ENCODE measurements at places on chromosomes 1 and 21.
A peak's percentile ranks its signal among the peaks of the same experiment; 100 is the strongest.

DNA sequence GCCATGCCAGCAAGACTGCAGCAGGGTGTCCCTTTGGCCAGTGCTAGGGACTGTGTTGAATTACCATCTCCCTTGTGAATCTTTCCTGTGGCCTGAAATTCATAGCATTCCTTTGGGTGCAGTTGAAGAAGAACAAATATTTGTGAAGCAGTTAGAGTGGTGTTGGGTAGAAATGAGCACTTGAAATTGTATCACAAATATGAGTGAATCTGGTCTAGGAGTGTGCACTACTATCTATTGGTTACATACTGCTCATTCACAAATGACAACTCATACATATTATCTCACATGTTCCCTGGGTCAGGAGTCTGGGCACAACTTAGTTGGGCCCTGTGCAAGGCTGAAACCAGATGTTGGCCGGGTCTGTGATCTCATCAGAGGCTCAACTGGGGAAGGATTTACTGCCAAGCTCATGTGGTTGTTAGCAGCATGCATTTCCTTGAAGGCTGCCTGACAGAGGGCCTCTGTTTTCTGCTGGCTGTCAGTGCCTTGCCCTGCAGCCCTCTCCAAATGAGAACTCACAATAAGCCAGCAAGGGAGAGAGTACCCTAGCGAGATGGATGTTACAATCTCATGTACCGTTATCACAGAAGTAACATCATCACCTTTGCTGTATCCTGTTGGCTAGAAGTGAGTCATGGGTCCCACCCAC, 23.8 kb downstream of the AJAP1 start:
- no peak for DNase-seq
- no peaks in the 10 kb centered on the region for H3K4me1 ChIP-seq
- no peak overlapping the region for H3K27ac ChIP-seq

DNA sequence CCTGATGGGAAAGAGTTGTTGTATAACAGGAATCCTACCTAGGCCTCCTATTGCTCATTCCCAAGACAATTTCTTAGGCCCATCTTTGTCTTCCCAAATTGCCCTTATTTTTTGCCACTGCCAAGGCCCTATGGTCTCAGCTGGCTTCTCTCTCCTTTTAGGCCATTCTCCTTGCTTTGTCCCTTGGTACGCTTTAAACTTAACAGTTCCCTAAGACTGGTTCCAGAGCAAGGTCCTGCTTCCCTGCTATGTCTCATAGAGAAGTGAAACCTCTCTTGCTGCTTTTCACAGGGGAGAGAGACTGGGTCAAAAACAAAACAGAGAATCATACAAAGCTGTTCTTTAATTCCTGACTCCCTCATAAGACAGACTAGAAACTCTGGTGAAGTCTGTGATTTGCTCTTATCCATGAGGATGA, 77.1 kb downstream of the XCL2 start:
- peaks cover 10% of the 10 kb centered on the region for H3K36me3 ChIP-seq
- H3K4me3 ChIP-seq: peak overlapping the region; percentile 34
- no peak for DNase-seq
- no peaks in the 10 kb centered on the region for H3K27me3 ChIP-seq
- H3K27ac ChIP-seq: peak overlapping the region; percentile 70
- peaks cover 68% of the 10 kb centered on the region for H3K4me1 ChIP-seq

DNA sequence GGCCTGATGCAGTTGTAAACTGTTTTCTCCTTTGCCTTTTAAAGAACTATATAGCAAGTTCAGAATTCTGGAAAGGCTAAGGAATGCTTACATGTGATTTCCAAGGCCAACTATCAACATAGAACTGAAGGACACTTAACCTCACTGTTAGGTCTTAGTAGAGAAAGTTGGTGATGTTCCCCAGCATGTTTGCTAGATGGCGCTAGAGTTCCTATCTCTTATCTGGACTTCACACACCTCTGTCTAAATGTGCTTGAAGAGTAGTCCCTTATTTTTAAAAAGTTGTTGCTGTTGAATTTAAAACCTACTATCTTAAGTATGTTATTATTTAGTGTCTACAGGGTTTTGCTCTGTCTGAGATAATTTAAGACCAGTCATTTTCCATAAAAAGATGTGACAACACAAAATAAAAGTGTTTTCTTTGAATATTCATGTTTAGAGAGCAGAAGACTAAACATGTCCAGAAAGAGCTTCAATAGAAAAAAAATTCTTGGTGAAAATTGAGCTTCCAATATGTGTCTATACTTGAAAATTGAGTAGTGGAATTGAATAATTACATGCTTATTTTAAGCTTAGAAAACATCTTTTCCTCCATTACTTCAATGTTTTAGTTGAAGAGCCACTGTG, 237.3 kb downstream of the S1PR1 start:
- DNase-seq: no peak
- H3K4me1 ChIP-seq: no peaks in the 10 kb centered on the region
- H3K36me3 ChIP-seq: no peaks in the 10 kb centered on the region
- no peak overlapping the region for H3K27ac ChIP-seq

- H3K36me3 ChIP-seq: no peaks in the 10 kb centered on the region
- no peak overlapping the region for H3K27ac ChIP-seq
- no peak overlapping the region for H3K4me3 ChIP-seq
- H3K27me3 ChIP-seq: peaks cover 9% of the 10 kb centered on the region
- H3K4me1 ChIP-seq: no peaks in the 10 kb centered on the region
Measured at GRCh38 chr1:157948312-157949073, 45.0 kb upstream of the KIRREL1 start.

GRCh38 chr1:17183388-17184160, 21.4 kb upstream of the PADI1 start:
- no peak for DNase-seq
- no peak overlapping the region for H3K4me3 ChIP-seq
- H3K27me3 ChIP-seq: peaks cover 17% of the 10 kb centered on the region
- no peak overlapping the region for H3K27ac ChIP-seq

- no peak overlapping the region for H3K27ac ChIP-seq
- no peak for DNase-seq
- peaks cover 10% of the 10 kb centered on the region for H3K36me3 ChIP-seq
- H3K27me3 ChIP-seq: no peaks in the 10 kb centered on the region
Measured at GRCh38 chr1:185376840-185377635, 60.0 kb upstream of the IVNS1ABP start.
